ENCODE measurements at places on chromosomes 2 and 18.

- no peak for DNase-seq
Measured at GRCh38 chr2:84212611-84213314, 246.3 kb downstream of the SUCLG1 start.

- no peak for DNase-seq
Measured at GRCh38 chr2:191217580-191217979, 27.6 kb upstream of the MYO1B start.

- no peak for DNase-seq
Measured at GRCh38 chr18:62109676-62110075, 77.2 kb downstream of the PIGN start.

DNA sequence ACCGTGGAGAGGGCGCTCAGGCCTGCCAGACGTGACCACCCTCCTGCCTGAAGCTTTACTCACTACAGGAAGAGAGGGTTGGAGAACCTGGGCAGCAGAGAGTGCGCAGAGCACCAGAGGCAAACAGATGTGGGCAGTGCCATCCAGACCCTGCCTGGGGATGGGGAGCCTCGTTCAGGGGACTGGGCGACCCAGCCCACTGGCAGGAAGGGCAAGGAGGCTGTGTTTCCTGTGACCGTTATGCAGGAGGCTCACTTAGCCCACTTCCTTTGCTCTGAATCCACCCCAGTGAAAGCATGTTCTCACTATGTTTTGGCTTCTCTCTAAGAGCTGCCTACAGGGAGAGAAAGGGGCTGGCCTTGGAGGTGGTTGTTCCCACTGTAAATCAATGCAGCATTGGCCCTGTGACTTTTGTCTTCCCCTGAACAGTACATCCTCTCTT is 23.0 kb upstream of the ACKR3 start:
- DNase-seq, result no peak

DNA sequence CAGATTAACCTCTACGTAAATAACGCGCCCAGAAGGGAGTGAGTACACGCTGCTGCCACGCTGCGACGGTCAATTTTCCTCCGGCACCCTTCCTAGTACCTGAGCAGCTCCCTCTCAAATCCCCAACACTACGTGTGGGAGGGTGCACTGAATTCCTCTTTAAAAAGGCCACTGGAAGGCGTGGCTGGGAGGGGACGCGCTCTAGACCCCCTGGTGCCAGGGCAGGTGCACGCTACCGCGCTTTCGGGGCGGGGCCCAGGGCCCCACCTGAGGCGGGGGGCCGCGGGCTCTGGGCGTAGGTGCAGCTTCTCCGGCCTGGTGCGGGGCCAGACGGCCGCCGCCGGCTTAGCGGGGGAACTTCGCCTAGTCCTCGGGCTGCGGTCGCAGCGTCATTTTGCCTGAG is 668 bp upstream of the ANKRD12 start:
- no peak for DNase-seq

DNA sequence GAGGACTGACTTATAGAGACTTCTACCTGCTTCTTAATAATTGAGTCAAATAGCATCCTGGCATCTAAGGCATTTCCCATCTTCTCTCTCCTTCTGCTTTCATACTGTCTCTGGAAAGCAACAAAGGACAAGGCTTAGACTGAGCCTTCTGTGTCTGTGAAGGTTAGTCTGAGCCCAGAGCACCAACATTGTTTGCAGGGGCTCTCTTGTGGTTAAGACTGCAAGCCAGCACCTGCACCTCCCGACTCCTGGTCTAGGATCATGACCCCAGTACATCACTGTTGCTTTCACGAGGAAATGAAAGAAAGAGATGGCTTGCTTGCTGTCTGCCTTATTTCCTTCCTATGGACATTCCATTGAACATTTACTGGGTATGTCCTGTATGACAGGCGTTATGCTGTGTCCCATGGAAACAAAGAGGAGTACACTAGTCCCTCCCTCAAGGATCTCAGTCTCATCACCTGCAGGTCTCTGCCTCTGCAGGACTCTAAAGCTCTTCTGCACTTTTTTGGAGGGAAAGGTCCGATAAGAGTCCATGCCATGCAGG is 315.8 kb upstream of the EPAS1 start:
- DNase-seq, result no peak

- no peak for DNase-seq
Measured at GRCh38 chr2:1055014-1055595, 104.5 kb downstream of the SNTG2 start.

GRCh38 chr2:216503697-216504375 is 5.2 kb downstream of the RPL37A start:
- no peak for DNase-seq

- no peak for DNase-seq
Measured at GRCh38 chr2:145235312-145235711, 715.4 kb upstream of the ZEB2 start.

DNA sequence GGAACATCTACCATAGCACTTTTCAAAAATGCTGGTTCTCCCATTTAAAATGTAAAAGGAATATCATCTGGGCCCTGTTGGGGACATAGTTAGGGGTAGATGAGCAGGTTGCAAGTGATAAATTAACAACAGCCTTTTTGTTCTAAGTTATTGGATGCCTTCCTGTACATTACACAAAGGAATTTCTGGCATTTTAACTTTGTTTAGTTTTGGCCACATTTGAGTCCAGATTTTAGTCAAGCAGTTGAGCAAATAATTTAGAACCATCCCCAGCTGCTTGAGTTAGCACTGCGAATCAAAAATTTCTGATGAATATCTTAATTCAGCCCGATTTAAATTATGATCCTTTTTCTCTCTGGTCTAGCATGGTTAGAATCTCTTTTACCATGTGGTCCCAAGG is 124.4 kb downstream of the TTC27 start:
- no peak for DNase-seq

- no peak for DNase-seq
Measured at GRCh38 chr2:85158559-85159273, 25.5 kb downstream of the TCF7L1 start.
